ENCODE measurements at places on chromosomes 12 and 14.

DNA sequence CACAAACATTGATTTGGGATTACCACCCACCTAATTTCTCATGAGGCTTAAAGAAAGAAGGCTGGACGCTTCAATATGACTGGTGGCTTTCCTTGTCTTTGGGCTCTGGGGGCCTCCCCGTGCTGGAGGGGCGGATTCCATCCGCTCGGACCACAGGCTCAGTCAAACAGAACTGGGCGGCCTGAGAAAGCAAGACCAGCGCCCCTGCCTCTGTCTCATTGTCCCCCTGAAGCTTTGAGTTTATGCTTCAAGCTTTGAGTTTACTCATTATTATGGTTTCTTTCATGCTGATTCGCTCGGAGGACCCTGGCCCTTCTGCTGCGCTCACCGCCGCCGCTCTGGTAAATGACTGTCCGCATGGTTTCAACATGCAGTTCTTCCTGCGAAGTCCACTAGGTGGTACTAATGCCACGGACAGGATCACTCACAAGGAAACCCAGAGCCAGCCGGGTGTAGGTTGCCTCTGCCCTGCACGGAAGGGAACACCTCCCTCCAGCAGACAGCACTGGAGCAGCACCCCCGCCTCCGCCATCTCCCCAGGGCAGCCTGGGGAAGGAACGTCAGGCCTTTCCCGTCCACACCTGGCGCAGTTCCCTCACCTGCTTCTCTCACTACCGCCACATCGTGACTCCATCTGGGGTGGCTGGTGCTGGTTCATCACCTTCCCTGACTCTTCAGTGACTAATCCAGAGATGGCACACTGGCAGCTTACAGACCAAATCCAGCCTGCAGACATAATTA, 13.2 kb upstream of the TIGAR start:
- DNase-seq, result peak; percentile 87

DNA sequence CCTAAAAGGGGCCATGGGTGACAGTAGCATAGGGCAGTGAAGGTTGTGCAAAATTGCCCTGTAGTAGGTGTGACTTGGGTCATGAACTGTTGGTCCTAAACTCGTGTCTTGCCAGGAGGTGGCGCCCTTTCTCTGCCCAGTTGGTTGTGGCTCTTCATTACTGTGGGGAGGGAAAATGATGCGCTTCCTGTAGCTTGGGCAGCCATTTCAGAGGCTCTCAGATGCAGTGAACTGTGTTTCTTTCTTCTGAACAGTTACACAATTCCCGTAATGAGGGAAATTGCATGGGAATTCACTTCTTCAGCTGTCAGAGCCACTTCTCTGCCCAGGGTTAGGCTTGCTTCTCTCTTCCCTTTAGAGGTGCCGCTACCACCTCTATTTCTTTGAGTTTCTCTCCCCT, 148.1 kb upstream of the NRXN3 start:
- DNase-seq, result peak; percentile 38

GRCh38 chr14:70073924-70074566, 114.7 kb downstream of the SLC8A3 start:
- peak; percentile 85 for DNase-seq

DNA sequence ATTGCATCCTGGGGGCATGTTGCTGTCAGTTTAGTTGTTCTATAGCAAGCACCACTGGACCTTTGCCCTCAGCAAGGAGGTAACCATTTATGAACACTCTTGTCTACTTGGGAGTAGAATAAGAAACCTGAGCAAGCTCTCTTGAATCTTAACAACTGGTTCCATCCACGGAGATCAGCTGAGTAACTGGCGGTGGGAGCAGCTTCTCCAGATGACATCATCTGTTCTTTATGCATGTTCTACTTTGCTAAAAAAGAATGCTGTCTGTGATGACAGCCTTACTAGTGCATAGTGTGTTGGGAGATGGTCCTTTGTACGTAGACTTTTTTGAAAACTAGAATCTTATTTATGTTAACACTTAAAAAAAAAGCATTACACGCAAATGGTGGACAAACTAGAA, 17.7 kb downstream of the SLC4A8 start:
- no peak for DNase-seq

- DNase-seq, result no peak
Measured at GRCh38 chr14:75487155-75487671, 35.1 kb upstream of the BATF start.

GRCh38 chr14:73640796-73641365, 3.9 kb upstream of the DNAL1 start:
- DNase-seq, result no peak

DNA sequence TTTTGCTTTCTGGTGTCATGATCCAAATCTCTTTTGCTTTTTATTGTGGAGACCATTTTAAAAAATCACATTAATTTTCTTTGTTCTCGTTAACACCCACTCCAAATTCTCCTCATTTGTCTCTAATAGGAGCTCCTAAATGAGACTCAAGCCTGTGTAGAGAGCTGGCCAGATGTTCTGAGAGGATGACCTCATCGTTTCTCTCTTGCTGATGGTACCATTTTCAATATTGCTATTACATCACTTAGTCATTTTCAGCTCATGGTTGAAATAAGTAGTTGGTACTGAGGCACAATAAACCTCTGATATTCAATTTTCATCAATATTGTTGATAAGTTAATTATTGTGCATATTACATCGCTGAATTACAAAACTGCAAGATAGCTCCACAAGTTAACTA, 31.5 kb downstream of the SPTB start:
- no peak for DNase-seq

DNA sequence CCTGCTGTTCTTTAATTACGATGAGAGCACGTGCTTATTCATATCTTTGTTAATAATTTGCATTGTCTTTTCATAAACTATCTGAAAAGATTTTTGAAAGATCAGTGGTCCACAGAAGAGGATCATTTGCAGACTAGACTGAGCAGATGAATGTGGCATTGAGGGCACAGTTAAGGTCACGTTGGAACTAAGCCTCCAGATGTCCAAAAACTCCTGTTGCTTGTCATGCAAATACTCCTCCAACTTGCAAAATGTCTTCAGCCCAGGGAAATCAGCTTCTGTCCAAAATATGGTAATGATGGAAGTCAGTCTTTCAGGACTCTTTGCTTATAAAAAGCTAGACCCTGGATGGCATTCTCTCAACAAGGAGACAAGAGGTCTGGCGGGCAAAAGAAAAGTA, 201.6 kb upstream of the TMEM260 start:
- no peak for DNase-seq

GRCh38 chr12:89328151-89329030, 23.9 kb downstream of the DUSP6 start:
- no peak for DNase-seq

- DNase-seq, result no peak
Measured at GRCh38 chr12:91874086-91874865, 271.4 kb downstream of the BTG1 start.

DNA sequence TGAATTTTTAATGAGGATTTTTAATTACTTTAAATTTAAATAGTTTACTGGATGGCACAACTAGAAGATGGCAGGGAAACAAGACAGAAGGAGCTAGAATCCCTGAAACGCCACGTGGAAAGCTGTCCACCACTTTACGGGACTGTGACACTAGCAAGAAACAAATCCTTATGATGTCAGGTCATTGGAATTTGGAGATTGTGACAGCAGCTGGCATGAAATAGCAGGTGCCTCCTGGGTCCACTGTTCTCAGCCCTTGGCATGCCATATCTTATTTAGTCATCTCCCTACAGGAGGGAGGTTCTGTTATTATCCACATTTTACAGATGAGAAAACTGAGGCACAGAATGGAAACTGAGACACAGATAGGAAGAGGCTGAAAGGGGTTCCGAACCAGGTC, 113.8 kb downstream of the BCL11B start:
- no peak for DNase-seq

DNA sequence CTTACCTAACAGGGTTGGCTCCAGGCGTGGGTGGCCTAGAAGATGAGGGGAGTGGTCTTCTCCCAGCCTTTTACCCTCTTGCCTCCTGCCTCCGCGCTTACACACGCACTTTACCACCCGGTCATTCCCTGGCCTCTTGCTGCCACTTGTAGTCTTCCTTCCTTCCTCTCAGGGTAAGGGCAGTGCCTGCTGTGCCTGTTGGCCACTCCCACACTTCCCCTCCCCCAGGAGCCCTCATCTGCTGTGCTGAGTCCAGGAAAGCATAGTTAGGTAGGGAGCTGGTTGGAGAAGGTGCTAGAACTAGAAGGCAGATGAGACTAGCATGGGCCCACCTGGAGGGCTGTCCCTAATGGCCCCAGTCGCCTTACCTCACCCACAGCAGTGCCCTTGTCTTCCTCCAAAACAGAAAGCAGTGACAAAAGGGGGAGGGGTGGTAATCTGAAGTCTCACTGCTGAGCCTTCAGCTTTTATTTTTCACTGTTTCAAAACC, 54.3 kb upstream of the SRSF5 start:
- no peak for DNase-seq

- no peak for DNase-seq
Measured at GRCh38 chr12:46548605-46549071, 176.1 kb upstream of the SLC38A2 start.

DNA sequence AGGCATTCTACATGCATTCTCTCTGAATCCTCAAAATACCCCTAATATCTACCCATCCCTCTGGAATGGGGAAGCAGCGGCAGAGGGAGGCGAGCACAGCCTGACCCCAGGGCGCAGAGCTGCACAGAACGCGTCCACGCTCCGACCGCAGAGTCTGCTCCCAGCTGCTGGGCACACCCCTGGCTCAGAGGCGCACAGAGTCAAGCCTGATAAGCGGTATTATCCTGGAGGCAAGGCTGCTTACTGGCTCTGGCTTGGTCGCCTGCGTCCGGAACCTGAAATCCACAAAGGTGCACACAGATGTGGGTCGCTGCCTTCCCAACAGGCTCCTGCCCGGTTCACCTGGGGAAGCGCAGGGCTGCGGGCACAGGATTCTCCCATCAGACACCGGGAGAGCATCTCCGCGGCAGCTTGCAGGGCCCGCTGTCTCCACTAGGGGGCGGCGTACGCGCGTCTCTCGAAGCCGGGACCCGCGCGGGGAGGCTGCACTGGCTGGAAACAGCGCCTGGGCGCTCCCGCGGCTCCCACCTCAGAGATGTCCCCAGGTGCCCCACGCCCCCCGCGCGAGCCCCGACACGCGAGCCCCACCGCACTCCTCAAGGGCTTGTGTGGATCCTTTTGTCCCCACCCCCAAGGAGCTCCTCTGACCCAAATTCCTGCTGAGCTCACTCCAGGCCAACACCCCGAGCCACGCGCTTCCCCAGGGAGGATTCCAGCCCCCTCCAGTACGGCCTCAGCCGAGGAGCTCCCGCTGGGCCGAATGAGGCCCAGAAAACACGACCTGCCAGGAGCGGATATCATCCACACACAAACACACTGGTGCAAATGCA, 120.1 kb upstream of the FZD10 start:
- DNase-seq, result no peak

DNA sequence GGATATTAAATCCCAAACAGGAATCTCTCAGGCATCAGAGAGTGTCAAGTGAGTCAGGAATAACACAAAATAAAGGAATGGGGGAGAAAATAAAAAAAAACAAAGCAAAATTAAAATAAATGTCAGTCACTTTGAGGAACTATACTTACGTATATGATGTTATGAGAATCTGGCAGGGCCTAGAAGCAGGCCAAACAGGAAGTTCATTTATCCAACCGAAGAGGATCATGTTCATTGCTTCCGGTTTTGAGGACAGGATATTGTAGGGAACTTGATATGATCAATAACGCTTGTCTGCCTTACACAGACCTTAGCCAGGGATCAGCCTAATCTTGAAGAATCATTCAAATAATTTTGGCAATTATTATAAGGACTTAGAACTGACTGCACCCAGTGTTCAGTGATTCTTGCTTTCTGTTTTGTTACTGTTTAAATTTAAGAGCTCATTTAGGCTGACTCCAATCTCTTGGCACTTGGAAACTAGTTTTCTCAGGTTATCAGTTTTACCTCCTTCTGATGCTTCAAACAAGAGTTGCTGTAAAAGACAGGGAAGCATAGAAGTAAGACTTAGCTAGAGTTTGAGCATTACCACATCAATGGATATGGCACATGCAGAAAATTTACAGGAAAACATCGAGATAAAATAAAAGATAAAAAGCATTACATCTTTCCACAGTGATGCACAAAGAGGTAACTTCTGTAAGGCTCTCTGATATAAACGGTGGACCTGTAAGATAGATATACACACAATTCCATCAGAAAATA, 53.4 kb downstream of the ZFC3H1 start:
- no peak for DNase-seq

- no peak for DNase-seq
Measured at GRCh38 chr12:131052929-131053328, 99.2 kb downstream of the ADGRD1 start.

DNA sequence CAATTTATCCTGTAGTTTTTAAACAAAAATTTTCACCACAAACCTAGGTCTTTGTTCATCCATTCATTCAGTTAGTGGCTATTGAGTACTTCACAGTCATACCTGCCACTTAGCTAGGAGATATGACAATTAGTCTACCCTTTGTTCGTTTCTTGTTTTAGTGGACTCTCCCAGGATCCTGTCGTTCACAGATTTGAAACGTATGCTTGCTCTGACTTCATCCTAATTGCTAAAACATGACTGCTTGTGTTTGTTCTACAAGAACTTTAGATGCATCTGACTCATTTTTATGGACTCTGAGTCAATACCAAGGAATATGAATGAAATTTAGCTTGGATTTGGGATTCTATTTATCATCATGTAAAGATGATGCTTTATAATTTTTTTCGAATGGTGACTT, 69.5 kb downstream of the TBC1D30 start:
- no peak for DNase-seq

DNA sequence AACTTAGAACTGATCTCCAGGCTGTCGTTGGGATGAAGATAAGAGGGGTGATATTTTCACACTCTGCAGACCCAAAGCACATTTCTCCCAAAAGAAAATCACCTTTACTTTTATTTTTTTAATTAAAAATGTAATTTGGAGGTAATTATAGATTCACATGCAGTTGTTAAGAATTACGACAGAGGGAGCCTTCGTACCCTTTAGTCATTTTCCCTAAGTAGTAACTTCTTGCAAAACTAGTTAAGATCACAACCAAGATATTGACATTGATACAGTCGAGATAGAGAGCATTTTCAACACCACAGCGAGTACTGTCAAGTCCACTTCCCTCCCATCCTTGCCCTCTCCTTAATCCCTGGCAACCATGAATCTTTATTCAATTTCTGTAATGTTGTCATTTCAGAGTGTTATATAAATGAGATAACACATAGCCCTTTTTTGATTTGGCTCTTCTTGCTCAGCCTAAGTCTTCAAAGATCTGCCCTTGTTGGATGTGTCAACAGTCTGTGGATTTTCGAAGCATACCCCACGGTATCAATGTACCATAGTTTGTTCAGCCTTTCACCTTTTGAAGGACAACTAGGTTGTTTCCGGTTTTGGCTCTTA, 39.6 kb downstream of the DNAH10 start:
- DNase-seq, result peak; percentile 32

DNA sequence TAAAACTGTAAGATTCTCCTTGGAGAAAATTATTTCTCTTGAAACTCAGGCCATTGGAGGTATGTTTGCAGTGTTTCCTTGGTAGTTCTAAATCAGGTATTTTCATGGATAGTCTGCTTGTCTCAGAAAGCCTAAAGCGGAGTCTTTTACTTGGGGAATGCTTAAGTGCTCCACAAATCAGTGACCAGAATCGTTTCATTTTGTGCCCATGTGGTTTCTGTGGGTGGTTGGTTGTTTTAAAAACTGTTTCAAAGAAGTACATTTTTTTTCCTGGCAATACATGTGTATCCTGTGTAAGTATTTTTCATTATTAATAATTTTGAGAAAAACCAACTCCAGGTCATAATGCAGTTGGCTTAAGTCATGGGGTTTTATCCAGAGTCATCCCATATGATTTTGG, 33.6 kb downstream of the CCDC91 start:
- no peak for DNase-seq

- DNase-seq, result no peak
Measured at GRCh38 chr14:30883508-30884294, 9.3 kb downstream of the COCH start.
